AG04450 (cell line): ENCODE measurements at places on chromosomes 2 and 18. TPM values are rescaled to one million over a fixed set of nuclear protein-coding genes. Genes with fewer than 3 reads are reported as not detected.

Gene SAG
- not detected in 2 replicates for polyA plus RNA-seq

Gene HDAC4
- 5.6 and 8.9 TPM in 2 replicates for polyA plus RNA-seq

Gene STON1
- 13.5 and 17.8 TPM in 2 replicates for polyA plus RNA-seq

Gene RRM2
- polyA plus RNA-seq = 13.7 and 21.7 TPM in 2 replicates

Gene ZDBF2
- 4.5 and 8.1 TPM in 2 replicates for polyA plus RNA-seq
